ENCODE measurements at places on chromosomes 4 and X.

GRCh38 chr4:113524096-113524495 is 237.4 kb downstream of the CAMK2D start:
- DNase-seq = no peak

GRCh38 chr4:54588404-54588803 is 69.4 kb upstream of the KIT start:
- DNase-seq = no peak

GRCh38 chr4:25144870-25145481 is 15.3 kb downstream of the SEPSECS start:
- no peak for DNase-seq

GRCh38 chr4:139131209-139131870 is 45.7 kb downstream of the ELF2 start:
- no peak for DNase-seq

GRCh38 chr4:182488896-182489295 is 245.7 kb downstream of the TENM3 start:
- no peak for DNase-seq

- peak; percentile 47 for DNase-seq
Observed at GRCh38 chr4:5812506-5813229, 80.2 kb downstream of the CRMP1 start.

- DNase-seq = no peak
Observed at GRCh38 chr4:4849524-4850193, 9.8 kb upstream of the MSX1 start.

GRCh38 chrX:22952010-22952409 is 47.8 kb upstream of the DDX53 start:
- DNase-seq = no peak

DNA sequence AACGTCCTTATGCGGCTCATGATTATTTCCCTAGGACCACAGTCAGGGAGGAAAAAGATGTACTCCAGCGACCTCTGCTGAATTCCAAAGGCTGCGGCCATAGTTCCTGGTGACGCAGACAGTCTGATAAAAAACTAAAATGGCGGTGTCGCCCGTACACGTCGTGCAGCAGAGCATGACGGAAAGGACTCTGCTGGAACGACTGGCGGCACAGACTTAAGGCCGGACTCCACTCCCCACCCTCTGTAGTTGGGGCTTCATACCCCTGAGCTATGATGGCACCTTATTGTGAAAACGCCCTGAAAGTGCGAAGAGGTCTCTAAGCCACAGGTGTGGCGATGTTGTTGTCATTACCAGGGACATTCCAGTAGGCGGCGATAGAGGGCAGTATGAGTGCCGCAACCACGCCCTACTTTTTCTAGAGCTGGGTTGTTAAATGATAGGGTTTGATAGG is 90.0 kb upstream of the EDA2R start:
- peak; percentile 38 for DNase-seq

DNA sequence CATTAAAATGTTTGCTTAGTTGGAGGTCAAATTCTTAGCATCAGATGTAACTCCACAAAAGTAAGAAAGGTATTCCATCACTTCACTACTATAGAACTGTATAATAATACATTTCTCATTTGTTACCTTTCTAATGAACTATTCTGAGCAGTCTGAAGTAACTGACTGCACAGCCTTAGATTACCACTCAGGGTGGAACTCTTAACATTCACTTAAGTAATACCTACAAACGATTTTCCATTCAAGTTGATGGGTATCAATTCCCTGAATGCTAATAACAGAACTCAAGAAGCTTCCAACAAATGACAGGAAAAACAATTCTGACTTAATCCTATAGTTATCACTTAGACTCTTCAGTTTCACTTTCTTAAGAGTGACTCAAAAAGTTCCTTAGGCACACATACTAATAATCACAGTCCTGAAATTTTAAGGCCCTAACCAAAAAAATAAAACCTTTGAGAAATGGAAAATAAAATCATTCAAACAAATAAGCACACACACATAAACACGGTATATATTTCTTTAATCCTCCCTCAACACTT is 20.9 kb downstream of the HNRNPD start:
- DNase-seq = no peak

DNA sequence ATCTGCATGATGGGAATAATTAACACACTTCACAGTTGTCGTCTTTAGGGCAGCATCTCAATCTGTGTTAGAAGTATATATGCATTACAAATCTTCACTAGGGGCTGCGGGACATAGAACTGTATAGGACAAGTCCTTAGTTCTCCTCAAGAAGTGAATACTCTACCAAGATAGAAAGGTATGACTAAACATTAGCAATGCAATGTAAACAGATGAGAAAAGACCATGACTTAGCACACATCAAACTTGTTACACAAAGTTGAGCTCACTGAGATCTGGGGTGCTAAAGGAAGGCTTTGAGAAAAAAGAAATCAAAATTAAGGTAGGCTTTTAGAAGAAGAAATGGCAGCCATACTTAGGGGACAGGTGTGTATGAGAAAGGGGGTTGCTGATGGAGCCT is 182.1 kb upstream of the MAP3K15 start:
- DNase-seq = no peak

GRCh38 chr4:101961144-101961543 is 170.6 kb downstream of the BANK1 start:
- DNase-seq = no peak

- DNase-seq = no peak
Observed at GRCh38 chr4:79174490-79175252, 151.2 kb downstream of the NAA11 start.

GRCh38 chrX:7062276-7062675 is 85.2 kb upstream of the STS start:
- no peak for DNase-seq

GRCh38 chr4:97500423-97500822 is 642.9 kb downstream of the STPG2 start:
- no peak for DNase-seq

DNA sequence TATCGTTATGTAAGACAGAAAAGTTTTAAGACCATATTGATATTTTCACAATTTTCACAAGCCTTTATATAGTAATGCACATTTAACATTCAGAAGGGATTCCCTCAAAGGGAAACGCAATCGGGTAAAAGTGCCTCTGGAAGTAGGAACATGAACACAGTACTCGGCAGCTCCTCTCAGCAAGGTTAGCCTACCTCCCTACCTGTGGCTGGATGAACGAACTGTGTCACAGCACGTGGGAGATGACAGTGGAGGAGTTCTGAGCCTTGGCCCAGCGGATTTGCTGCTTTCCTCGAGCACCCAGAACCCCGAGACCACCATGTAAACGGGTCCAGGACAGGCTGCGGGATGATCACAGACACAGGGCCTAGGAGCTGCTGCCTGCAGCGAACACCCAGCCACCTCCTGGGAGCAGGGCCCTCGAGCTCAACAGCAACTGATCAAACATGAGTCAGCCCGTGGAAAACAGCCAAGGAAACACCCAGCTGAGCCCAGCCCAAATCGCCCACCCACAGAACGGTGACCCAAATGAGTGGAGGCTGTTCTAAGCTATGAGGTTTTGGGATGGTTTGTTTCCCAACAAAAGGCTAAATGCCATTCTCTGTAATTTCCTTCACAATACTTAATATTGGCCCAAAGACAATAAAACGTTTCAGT is 30.4 kb downstream of the FAT1 start:
- no peak for DNase-seq

GRCh38 chr4:152665691-152666395 is 14.0 kb downstream of the TMEM154 start:
- DNase-seq = no peak

- no peak for DNase-seq
Observed at GRCh38 chrX:46072791-46073190, 472.4 kb downstream of the ZNF674 start.

DNA sequence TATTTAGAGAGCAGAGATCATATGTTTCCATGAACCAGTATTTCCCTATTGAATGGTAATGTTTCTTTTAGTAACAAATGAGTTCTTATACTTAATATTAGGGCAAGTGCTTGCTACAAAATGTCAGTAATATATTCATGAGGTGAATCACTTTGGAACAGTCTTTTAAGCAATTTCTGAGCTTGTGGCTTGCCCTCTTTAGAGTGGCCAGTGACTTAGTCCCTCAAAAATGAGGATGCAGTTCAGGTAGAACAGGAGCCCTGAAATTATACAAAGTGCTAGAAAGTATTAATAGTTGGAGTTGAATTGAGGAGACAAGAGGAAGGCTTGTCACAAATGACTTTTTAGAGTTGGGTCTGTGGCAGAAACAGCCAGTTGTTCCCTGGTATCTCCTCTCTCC is 53.4 kb upstream of the PITX2 start:
- no peak for DNase-seq

DNA sequence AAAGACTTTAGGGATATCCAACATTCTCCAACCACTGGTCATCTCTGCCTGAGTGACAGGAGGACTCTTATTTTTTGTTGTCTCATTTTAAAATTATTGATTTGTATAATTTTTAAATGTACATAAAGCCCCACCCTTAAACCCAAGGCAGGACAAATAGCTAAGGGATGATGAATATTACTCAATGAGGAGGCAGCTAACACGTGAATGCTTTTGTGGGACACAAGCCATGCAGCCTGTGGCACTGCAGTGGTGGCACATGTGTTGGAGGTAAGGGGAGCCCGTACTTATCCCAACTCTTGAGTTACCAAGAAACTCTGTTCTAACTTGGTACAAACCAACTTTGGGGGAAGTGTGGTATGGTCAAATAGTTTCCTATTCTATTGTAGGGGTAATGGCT is 19.5 kb downstream of the MID1IP1 start:
- no peak for DNase-seq

DNA sequence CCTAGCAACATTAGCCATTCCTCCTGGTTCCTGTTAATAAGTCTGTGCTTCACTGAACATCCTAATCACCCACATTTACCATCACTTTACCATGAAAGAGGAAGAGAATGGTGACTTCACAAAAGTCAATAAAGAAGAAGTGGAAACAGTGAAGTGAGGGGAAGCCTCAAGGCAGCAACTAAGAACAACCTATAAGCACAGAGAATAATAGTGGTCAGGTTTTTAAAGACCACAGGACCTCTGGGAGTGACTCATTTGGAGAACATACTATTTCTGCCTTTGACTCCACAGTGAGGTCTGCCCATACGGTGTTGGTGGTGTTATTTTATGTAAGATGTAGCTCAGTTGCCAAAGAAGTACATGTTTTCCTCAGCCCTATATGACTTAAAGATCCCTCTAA is 86.0 kb upstream of the TET2 start:
- peak; percentile 84 for DNase-seq

DNA sequence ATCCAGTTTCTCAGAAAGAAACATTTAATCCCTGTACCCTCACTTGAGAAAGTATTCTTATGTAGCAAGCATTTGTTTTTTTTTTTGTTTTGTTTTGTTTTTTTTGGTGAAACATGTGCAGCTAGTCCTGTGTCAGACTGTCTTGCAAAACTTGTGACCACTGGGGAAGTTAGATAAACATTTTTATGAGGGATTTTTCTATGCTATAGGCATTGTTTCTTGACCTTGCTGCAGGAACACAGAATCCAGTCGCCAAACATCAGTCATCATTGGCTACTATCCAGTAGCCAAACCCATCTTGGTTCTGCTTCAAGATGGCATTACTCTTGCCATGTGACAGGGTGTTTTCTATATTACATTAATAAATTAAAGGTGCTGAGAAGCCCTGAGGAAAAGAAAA is 7.7 kb upstream of the MAPK10 start:
- peak; percentile 5 for DNase-seq

DNA sequence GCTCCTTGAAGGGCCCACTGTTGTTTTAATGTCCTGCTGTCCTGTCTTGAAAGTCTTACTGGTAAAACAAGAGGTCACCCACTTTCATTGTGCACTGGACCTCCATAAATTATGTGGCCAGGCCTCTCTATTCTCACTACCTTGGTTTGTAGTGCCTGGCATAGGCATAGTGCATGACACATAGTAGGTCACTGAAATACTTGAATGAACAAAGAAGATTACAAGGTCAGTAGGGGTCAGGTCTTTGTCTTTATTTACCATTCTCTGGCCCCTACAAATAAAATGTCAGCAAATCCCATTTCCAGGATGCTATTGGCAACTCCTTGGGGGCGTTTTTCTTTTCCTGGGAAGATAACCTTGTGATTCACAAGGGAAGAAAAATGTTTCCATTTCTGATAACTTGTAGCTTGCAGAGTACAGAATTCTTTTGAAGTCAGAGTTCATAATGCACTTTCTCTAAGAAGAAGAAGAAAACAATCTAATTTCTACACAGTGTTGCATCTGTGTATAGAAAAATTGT is 1.4 kb downstream of the PGM2 start:
- DNase-seq = no peak

GRCh38 chr4:170682558-170683294 is 593.0 kb upstream of the AADAT start:
- DNase-seq = no peak

GRCh38 chrX:120672389-120672788 is 42.5 kb upstream of the C1GALT1C1 start:
- DNase-seq = no peak

GRCh38 chr4:66328803-66329574 is 658.7 kb upstream of the EPHA5 start:
- no peak for DNase-seq

DNA sequence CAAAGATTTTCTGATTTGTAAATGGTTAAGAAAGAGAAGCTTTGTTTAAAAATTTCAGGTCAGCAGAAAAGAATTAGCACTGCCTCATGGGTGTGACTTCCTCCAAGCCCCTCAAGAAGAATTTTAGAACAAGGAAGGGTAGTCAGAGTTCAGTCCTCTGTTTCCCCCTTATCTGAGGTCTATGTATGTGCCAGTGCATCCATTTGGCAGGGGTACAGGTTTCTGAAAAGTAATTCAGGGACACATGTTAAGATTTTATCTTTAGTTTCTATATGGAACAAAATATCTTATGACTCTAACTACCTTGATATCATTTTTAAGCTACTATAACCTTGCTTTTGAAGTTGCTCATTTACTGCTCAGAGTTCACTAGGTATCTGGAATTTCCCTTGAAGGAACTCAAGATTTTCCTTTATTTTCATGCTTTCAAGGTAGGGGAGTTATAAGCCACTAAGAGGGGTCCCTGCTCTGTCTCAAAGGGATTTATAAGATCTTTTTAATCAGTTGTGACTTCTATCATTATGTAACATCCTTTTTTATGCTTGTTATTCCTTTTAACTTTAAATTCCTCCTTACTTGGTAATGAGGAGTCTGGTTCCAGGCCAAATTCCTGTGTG is 24.4 kb upstream of the PLK4 start:
- no peak for DNase-seq

DNA sequence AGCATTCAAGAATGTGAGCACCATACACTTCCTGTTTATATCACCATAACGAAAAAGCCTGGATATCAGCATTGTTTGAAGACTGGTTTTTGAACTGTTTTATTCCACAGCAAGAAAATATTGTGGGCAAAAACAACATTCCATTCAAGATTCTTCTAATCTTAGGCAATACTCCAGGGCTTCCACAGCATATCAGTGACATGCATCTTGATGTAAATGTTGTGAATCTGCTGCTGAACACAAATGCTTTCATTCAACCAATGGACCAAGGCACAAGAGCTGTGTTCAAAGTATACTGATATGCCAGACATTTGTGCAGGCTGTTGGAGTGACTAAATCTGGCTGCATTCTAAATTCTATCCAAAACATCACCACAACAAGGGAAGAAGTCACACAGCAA is 260.1 kb upstream of the ETNPPL start:
- DNase-seq = no peak
